ENCODE measurements at places on chromosomes 1 and 21.
A peak's percentile ranks its signal among the peaks of the same experiment; 100 is the strongest.

DNA sequence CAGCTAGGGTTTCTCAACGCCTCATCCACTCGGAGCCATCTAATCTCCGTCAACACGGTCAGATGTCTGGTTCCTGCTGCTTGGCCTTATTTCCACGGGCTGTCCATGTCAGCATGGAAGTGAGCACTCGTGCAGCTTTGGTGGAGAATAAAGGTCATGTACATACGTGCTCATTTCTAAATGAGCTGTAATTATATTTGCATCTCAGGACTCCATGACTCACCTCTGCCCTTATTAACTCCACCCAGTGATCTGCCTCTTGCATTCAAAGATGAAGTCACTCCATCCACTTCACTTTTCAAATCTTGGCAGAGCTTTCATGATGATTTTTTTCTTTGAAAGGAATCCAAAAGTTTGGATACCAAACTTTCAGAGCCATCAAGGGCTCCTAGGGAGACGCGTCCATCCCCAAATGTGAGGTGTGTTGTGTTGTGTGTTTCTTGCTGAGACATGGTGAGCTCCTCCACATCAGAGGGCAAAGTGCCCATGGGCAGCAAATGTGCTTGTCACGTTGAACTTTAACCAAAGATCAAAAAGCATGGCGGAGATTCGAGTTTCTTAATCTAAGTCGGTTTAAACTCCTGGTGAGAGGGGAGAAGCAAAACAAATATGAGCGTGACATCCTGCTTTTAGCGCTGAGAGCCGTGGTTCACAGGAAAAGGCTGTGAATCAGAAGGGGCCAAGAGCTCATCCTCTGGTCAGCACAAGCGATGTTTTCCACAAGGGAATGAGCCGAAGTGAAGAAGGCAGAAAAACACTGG, 68.6 kb upstream of the ERRFI1 start:
- DNase-seq: no peak

DNA sequence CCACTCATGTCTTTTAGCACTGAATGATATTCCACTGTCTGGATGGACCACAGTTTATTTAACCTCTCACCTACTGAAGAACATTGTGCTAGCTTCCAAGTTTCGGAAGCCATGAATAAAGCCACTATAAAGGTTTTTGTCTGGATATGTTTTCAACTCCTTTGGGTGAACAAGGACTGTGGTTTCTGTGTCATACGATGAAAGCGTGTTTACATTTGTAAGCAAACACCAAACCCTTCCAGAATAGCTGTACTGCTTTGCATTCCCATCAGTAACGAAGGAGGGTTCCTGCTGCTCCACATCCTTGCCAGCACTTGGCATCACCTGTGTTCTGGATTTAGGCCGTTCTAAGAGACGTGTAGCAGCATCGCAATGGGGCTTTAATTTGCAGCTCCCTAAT, 10.7 kb upstream of the ARHGEF16 start:
- DNase-seq: no peak

GRCh38 chr1:180462102-180462501, 40.3 kb downstream of the ACBD6 start:
- no peak for DNase-seq

DNA sequence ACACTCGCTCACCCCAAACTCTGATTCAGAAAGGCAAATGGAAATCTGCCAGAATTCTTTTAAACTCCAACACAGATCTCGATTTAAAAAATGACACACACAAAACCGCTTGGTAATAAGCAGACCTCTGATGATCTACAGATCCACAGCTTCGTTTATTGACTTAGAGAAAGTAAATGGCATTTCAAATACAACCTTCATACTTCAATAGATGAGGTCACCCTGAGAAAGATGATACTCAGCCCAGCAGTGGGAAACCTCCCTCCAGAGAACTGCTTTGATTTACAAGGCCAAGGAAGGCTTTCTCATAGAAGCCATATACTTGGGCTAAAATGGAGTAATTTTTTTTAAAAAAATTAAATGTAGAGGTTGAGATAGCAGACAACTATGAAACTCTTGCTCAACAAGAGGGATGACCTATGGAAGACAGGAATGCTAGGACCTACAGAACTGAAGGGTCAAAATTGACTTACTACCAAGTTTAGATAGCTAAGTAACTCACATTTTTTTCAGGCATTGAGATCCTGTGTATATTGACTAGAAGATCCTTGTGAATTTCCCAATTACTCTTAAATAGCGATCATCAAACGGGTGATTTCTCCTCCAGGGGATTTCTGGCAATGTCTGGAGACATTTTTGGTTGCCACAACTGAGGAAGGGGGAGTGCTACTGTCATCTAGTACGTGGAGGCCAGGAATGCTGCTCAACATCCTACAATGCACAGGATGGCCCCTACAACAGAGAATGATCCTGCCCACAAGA, 143.9 kb downstream of the CLIC6 start:
- no peak for DNase-seq

- DNase-seq: peak; percentile 45
These were observed 7.7 kb downstream of the VSIG8 start for GRCh38 chr1:159854693-159855192.

GRCh38 chr1:207848234-207848633, 62.7 kb downstream of the CD34 start:
- no peak for DNase-seq

DNA sequence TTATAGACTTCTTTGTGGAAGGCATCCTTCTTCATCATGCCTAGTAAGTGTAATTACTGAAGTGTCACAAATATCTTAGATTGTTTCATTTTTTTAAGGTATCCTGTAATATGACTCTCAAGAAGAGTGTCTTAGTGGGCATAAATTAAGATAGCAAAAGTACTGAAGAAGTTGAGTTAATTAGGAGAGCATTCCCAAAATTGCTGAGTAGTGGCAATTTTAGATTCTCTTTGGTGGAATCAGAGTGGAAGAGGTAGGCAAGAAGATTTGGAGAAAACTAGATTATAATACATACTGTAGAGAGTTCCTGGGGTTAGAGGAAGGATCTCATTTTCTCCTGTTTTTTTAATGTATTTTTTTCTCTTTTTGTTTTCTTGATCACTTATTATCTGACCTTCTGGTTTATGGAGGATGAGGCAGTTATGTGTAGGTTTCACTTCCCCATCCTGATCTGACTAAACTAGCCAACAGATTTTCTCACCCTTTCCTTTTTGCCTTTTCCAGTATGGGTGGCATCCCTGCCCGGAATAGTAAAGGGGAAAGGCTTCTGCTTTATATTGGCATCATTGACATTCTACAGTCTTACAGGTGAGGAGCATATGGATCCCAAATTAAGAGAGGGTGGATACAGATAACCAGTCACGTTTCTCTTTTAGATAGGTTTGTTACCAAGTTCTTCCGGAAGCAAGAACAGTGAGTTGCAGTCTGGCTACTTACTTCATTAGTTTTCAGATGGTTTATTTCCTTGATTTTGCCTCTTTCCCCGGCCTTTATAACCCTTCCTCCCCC, 16.7 kb upstream of the PSMD4 start:
- no peak for DNase-seq

GRCh38 chr1:202934755-202935154, 7.7 kb upstream of the KLHL12 start:
- DNase-seq: no peak

DNA sequence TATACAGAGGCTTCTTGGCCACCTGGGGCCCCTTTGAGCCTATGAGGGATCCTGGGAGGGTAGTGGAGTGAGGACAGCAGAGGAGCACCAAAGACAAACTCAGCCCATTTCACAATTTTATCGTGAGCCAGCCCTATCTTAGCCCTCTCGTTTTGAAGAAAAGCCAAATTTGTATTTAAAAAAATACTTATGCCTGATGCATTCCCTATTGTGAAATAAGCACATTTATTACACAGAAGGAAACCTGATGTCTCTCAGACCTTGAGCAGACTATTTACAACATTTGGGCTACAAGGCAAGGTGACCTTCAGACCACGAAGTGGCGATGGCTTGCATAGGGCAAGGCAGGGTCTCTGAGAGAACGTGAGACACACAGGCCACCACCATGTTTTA, 41.3 kb upstream of the H6PD start:
- DNase-seq: no peak

- DNase-seq: peak; percentile 54
These were observed 37.4 kb downstream of the TRIT1 start for GRCh38 chr1:39845569-39846566.

GRCh38 chr1:159370855-159371254, 61.1 kb upstream of the OR10J4 start:
- DNase-seq: no peak

DNA sequence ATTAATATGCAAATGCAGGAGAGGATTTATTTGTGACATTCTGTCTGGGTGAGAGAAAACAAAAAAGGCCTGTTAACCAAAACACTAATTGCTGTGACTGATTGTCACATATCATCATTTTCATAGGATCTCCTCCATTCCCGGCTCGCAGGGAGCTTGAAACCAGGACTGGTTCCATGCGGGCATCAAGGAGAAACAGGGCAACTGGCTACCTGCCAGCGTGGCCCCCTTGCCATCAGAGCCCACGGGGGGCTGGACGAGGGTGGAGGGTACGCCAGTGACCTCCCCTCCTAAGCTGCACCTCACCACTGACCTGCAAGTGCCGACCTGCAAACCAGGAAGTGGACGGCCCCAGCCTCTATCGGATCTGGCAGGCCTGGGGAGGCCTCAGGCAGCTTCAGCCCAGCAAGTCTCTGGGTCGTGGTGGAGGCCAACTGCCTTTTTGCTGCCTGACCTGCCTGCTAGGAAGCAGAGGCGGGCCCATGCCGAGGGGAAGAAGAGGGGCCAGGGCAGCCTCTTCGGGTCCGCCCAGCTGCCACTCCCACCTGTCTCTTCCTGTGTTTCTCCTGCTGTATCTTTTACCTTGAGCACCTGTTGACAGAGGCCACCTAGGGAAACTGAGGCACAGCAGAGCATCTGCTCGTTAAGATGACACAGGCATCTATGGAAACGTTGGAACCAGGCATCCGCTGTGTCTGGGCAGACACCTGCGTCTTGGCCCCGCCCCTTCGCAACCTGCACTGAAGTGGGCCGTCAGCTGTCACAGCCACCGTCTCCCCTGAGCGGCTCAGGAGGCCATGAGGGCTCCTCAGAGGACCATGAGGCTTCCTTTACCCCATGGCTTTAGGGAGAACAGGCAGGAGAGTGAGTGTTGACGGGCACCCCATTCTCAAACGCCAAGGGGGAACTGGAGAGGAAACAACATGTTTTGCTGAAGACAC, 74.8 kb downstream of the CASZ1 start:
- DNase-seq: no peak

- DNase-seq: no peak
These were observed 16.2 kb downstream of the SLC2A1 start for GRCh38 chr1:42942444-42942843.

GRCh38 chr1:217943361-217943760, 312.2 kb downstream of the SPATA17 start:
- no peak for DNase-seq

- no peak for DNase-seq
These were observed 120.5 kb downstream of the FGGY start for GRCh38 chr1:59417406-59417805.

- peak; percentile 43 for DNase-seq
These were observed 126.7 kb upstream of the KIAA0040 start for GRCh38 chr1:175319112-175319911.

DNA sequence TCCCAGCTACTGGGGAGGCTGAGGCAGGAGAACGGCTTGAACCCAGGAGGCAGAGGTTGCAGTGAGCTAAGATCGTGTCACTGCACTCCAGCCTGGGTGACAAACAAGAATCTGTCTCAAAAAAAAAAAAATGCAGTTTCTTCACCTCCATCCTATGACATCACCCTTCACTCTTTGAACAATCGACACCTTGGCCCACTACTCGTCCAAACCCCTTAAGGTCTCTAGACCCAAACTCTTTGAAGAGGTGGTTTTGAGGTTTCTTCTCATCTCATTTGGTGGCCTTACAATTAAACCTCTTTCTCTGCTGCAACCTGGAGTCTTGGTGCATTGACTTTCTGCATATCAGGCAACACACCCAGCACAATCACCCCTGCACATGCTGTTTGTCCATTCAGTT, 86.1 kb downstream of the SLC16A1 start:
- no peak for DNase-seq

- DNase-seq: peak; percentile 7
These were observed 39.0 kb downstream of the LPAR3 start for GRCh38 chr1:84853741-84854721.

DNA sequence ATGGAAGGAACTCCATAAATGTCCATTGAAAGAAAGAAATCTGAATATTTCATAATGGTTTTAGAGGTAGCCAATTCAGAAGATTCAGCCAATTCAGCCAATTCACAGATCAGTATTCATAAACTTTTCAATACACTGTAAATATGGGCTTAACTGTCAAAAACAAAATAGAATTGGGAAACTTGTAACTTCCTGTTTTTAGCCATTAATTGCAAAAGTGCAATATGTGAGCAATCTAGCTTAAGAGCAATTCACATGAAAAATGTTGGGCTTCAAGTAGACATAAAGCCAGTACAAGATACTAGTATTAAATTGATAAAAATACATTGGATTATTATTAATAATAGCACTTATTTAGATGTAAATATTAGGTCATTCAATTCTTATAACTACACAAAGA, 27.5 kb upstream of the PLPPR4 start:
- DNase-seq: no peak

DNA sequence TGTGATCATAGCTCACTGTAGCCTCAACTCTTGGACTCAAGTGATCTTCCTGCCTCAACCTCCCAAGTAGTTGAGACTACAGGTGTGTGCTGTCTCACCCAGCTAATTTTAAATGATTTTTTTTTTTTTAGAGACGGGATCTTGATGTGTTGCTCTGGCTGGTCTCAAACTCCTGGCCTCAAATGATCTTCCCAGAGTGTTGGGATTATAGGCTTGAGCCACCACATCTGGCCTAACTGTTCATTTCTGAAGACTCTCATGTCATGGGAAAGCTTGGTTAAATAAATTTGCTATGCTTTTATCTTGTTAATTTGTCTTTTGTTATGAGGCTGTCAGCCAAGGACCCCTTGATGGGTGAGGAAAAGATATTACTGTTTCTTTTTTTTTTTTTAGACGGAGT, 134.0 kb downstream of the MIS18A start:
- no peak for DNase-seq

DNA sequence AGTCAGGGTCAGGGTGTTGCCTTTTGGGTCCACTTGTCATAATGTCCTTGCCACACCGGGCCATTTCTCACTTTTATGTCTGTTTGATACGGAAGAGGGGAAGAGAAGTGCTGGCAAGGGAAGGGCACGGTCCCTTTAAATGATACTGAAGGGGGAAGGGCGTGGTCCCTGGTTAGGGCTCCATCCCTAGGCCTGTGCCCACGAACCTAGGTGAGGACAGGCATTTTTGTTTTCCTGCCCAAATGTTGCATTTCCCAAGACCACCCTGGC, 25.2 kb downstream of the B3GALT5 start:
- DNase-seq: no peak

- DNase-seq: no peak
These were observed 969 bp downstream of the CYP4A11 start for GRCh38 chr1:46940307-46940706.
